Cortex of kidney (tissue), 1 donor: ENCODE measurements at places on chromosomes 1 and 21.

- no peak for DNase-seq
Observed at GRCh38 chr1:225651872-225652728, 823 bp downstream of the ENAH start.

DNA sequence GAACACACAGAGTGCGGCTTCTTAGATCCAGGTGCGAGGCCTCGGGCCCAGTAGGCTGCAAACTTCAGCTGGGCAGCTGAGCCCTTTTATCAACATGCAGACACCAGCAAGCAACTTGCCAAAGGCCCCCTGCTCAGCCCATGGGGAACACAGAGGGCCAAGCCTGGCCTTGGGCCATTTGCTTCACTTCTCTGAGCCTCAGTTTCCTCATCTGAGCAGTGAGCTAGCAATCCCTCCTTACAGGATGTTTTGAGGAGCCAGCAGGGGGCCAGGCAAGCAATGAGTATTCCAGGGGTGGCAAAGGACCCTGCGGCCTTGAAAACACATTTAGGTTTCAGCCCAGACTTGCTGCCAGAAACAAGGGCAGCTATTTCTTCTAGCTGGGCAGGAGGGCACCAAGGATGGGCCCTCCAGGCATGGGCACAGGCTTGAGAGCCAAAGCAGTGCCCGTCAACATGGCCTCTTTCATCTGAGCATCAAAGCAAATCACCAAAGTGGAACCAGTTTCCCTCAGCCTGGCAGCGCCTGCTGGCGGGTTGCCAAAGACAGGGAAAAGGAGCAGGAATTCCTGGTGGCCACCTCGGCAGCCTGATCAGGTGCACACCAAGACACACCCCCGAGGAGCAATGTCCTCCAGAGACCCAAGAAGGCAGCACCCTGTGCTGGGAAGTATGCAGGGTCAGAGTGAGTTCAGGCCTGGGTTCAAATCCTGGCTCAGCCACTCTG is 1.4 kb downstream of the MATN1 start:
- DNase-seq: no peak

- DNase-seq: no peak
Observed at GRCh38 chr1:67041841-67042503, 12.0 kb downstream of the SLC35D1 start.

DNA sequence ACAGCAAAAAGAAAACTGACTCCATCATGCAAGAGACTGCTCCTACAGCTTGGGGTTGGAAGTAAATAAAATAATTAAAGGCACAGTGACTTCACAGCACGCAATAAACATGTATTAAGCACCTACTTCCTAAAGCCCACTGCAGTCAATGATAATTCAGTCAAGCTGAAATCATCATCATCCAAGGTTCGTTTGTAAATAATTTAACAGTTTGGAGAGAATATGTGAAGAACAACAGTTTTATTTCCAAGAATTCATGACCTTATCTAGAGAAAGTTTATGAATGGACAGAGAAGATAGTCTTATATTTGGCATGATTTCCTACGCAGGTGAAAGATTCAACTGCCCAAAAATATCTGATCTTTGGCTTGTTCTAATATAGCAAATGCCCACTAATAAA is 86.8 kb downstream of the SMYD3 start:
- no peak for DNase-seq

GRCh38 chr1:61428146-61428545 is 296.8 kb downstream of the TM2D1 start:
- no peak for DNase-seq

- DNase-seq: no peak
Observed at GRCh38 chr1:51303751-51304251, 26.6 kb downstream of the TTC39A start.

GRCh38 chr1:87916965-87917364 is 588.3 kb downstream of the LMO4 start:
- DNase-seq: no peak

GRCh38 chr1:6128276-6129081 is 51.6 kb downstream of the CHD5 start:
- no peak for DNase-seq

GRCh38 chr1:165738794-165739193 is 29.9 kb downstream of the TMCO1 start:
- no peak for DNase-seq

- DNase-seq: no peak
Observed at GRCh38 chr21:37639756-37640155, 273.2 kb downstream of the DYRK1A start.

- DNase-seq: no peak
Observed at GRCh38 chr1:27504588-27505419, 14.8 kb upstream of the WASF2 start.

DNA sequence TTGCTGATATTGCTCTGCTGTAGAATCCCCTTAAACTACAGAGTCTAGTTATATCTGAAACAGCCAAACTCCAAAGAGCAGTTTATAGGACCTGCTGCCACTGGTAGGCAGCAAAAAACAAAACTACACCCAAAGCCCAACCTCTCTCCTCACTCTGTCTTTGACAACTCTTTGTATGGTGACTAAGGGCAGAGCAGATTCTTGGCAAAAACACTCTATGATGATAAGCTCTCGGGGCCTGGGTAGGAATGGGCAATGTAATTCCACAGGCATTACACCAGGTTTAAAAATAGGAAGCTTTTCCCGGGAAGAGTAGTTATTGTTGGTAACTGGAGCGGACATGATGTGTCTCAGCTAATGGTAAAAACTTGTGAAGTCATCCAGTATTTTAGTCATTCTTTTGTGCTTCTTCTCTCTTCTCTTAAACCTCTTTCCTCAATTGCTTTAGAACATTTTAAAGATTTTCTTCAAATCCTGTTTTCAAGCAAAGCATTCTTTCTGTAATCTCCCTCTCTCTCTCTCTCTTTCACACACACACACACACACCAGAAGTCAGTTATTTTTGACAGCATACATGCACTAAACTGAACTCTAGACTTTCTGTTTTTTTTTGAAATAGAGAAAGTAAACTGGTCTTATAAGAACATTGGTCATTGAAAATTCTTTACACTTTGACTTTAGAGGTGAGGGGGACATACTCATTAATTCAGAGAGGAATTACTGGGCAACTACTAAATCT is 193.5 kb downstream of the PAPPA2 start:
- no peak for DNase-seq

DNA sequence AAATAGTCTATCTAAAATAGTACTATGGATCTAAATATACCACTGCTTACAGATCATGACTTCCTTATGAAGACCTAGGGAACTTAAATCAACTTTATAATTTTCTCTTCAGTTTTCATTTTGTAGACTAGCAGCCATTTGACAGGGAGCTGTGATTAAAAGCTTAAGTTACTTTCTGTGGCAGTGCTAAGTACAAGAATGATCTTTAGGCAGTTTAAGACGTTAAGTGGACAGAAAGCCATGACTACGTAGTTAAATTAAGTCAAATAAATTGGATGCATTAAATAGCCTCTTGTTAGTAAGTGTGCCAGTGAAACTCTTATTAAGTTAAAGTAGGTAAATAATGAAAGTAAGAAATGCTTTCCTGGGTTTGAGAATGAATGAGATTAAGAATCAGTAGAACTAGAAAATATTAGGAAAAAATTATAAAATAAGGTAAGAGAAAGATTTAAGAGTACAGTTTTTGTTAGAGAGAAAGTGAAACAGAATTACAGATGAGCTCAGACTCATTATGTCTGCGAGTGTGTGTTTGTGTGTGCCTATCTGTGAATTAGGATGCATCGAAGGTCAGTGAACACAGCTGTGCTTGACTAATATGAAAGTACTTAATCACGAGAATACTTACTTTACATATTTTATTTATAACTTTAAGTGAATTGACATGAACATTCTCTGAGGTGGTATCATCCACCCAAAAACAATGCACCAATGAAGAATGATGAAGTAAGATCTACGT is 336.9 kb downstream of the KCNT2 start:
- DNase-seq: no peak

GRCh38 chr1:204377800-204378668 is 18.3 kb upstream of the PLEKHA6 start:
- no peak for DNase-seq

DNA sequence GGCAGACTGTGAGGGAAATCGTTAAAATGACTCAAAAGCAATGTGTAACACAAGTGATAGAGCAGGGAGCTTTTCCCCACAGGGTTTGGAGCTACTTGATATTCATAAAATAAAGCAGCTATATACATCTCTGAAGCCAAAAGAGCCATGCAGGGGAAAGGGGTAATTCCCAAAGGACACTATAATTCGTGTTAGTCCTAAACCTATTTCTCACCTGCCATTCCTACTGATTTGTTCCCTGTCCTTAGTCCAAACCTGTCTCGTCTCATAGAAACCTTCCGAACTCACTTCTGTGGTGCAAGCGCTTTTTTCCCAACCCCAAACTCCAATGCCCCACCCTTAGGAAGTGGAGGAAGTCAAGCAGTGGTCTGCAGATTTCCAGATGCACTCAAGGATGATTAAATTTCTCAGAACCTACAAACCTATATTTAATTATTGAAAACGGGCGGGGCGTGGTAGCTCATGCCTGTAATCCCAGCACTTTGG is 946 bp upstream of the HNRNPR start:
- DNase-seq: no peak

DNA sequence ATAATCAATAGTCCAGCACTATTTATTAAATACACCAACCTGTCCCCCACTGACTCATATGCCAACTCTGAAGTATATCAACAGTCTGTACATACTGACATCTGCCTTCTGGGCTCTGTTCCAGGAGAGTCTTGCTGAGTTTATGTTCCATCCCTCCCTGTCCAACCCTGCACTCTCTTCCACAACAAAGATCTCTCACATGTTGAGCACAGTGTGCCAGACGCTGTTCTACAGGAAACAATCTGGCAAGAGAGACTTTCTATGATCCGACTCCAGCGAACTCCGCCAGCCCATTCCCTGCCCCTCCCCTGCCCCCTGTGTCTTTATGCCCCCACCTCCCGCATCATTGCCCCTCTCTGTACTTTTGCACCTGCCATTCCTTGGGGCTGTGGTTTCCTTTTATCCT is 3.4 kb downstream of the LACTBL1 start:
- no peak for DNase-seq

- no peak for DNase-seq
Observed at GRCh38 chr1:85576266-85576641, 4.3 kb upstream of the CCN1 start.
